ENCODE measurements at places on chromosomes 5 and 9.
A peak's percentile ranks its signal among the peaks of the same experiment; 100 is the strongest.

GRCh38 chr5:39201160-39201780, 18.1 kb downstream of the FYB1 start:
- DNase-seq: no peak

DNA sequence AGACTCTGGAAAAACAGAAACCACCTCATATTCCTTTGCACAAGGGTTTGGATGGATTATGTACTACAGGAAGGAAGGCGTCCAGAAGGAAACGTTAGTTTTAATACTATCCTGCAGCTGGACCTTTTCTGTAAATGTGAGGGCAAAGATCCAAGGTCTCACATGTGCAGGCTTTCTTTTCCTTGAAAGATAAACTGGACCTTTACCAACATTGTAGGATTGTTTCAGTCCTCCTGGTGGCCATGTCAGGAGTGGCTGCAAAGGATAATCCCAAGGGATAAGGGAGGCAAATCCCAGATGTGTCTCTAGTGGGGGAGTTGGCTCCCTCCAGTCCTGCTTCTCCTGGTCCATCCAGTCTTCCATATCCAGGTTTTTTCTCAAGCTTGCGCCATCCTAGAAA, 397.5 kb downstream of the HTR1A start:
- no peak for DNase-seq

DNA sequence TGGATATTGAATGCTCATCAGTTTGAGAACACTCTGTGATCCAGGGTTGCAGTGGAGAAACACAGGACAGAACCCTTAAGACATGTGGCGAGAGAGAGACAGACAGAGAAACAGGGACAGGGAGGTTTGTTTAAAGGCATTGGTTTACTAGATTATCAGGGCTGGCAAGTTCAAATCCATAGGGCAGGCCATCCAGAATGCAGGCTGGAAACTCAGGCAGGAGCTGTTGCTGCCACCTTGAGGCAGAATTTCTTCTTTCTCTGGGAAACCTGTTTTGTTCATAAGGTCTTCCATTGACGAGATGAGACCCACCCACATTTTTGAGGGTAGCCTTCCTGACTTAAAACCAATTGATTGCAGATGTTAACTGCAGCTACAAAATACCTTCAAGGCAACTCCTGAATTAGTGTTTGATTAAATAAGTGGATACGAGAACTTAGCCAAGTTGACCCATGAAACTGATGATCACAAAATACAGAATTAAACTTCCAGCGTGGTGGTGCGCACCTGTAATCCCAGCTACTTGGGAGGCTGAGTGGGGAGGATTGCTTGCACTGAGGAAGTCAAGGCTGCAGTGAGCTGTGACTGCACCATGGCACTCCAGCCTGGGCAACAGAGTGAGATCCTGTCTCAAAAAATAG, 55.9 kb downstream of the NSUN2 start:
- no peak for DNase-seq

- no peak for DNase-seq
These were observed 46.3 kb upstream of the LARP1 start for GRCh38 chr5:154708846-154709245.

DNA sequence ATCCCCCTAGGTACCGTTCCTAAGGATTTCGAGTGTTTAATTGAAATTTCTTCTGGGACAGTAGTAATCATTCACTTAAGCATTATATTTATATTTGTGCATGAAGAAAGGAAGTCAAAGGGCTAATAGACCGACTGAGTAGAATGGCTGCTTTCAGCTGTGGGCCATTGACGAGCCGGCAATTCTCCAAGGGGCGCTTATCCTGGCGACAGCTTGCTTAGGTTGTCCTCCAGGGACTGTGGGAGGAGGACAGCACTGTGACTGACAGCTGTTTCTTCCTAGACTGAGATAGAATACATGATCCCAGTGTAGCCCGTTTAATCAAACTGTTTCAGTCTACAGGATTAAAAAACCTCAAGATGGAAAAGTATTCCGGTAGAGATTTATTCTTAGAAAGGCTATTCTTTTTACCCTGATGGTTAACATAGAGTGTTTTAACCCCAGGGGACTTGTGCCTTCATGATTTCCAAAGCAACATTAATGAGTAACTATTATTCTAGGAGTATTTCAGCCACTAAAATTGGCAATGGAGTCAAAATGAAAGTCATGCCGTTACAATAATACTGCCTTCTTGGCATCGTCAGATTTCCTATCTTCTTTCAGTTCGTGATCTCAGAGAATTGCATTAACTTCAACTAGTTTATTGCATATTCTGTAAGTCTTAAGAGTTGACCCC, 943.1 kb upstream of the WWC1 start:
- DNase-seq: no peak

DNA sequence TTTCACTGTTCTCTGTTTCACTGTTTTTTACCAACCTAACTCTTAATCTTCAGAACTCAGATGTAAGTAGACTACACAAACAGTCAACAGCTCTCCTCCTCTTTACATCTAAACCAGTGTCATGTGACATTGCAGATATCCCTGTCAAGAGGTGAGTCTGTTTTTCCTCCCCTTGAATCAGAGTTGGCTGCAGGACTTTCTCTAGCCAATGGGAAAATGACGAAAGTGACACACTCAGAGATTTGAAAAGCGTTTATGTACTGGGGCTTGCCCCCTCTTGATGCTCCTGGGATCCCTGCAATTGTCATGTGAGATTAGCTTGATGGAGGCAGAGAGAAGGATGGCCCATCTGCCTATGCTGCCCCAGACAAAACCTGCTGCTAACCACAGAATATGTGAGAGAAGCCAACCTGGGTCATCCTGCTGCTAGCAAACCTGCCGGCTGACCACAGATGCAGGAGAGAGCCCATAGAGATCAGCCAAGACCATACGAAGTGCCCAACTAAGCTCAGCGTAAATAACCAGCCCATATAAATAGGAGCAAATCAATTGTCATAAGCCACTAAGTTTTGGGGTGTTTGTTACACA, 111.1 kb downstream of the ASTN2 start:
- DNase-seq: no peak

- no peak for DNase-seq
These were observed 521.4 kb downstream of the PRR16 start for GRCh38 chr5:120985526-120985925.

DNA sequence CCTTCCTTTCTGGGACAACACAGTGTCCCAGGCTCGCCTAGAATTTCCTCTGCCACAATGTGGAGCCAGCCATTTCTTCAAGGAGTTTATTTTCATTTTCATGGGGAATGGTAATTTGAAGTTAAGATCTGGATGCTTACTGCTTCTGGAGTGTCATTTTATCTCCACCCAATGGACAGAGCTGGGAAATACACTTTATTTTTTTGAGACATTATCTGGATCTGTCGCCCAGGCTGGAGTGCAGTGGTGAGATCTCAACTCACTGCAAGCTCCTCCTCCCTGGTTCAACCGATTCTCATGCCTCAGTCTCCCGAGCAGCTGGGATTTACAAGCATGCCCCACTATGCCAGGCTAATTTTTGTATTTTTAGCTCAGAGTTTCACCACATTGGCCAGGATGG, 12.7 kb upstream of the THG1L start:
- DNase-seq: peak; percentile 0

- DNase-seq: no peak
These were observed 102.5 kb downstream of the SPATA31D1 start for GRCh38 chr9:82091100-82091499.

- DNase-seq: no peak
These were observed 77.4 kb upstream of the FCN1 start for GRCh38 chr9:134994926-134995791.

GRCh38 chr9:5665059-5665458, 36.2 kb downstream of the RIC1 start:
- no peak for DNase-seq

- no peak for DNase-seq
These were observed 4.2 kb upstream of the TSC1 start for GRCh38 chr9:132948482-132949050.

DNA sequence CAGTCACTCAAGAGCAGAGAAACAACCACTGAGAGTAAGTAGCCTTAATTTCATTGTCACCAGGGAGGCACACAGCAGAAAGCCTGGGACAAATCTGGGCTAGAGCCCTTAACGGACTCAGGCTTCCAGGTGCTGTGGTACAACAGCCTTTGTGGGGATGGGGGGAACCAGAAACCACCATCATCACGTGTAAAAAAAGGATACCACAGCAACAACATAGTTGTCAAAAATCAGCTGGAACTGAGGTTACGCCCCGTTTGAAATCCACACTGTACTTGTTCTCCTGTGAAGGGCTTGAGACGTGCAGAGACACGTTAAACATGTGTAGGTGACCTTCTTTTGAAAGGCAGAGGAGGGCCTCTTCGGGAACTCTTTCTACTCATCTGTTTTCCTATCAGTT, 16.6 kb upstream of the PLPP1 start:
- DNase-seq: no peak

DNA sequence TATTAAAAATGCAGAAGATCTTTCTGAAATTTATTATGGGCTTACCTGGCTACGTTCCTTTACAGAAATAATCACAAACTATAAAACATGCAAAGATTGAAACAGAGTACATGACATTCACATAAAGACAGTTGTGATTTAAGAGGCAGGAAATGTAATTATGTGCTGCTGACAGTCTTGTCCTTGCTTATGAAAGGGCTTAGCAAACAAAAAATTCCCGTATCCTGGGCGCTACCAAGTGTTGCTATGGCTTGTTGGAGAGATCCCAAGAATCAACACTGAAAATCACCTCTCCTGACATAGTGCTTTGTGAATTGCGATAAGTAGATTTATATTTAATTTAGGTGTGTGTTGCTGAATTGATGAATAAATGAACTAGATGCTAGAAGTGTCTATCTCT, 352.5 kb upstream of the C9orf72 start:
- no peak for DNase-seq

GRCh38 chr5:144144956-144145751, 25.3 kb downstream of the YIPF5 start:
- no peak for DNase-seq

- no peak for DNase-seq
These were observed 47.3 kb downstream of the MTRR start for GRCh38 chr5:7916171-7916804.

- DNase-seq: no peak
These were observed 45.2 kb upstream of the NDFIP1 start for GRCh38 chr5:142063376-142063775.

- peak; percentile 19 for DNase-seq
These were observed 44.3 kb upstream of the BICD2 start for GRCh38 chr9:92808726-92809451.

GRCh38 chr9:19828576-19829109, 39.8 kb upstream of the SLC24A2 start:
- no peak for DNase-seq

DNA sequence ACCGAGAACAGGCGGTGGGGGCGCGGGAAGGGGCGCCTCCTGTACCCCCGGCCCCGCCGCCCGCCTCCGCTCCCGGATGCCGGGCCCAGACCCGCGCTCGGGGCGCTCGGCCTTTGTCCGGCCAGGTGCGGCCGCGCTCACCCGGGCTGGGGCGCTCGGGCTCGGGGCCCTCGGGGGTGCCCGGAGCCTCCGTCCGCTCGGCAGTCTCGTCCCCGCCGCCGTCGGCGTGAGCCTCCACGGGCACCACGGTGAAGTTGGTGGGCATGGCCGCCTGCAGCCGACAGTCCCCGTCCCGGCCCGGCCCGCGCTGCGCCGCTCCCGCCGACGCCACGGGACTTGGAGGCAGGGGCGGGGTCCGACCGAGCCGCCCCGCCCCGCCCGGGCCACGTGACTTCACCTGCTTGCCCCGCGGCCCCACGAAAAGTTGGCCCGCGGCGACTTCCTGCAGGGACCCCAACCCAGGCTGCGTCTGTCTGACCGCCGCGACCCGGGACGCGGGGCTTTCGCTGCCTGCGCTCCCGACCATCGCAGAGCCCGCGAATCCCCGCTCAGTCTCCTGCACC, at the start of gene SLC12A7:
SLC12A7 (minus strand) TSS at position 337 of the 563 bp plus-strand sequence; CDS start at position 265, 72 bp downstream.
- DNase-seq: no peak

- no peak for DNase-seq
These were observed 85.5 kb downstream of the CAMSAP1 start for GRCh38 chr9:135821733-135822373.

DNA sequence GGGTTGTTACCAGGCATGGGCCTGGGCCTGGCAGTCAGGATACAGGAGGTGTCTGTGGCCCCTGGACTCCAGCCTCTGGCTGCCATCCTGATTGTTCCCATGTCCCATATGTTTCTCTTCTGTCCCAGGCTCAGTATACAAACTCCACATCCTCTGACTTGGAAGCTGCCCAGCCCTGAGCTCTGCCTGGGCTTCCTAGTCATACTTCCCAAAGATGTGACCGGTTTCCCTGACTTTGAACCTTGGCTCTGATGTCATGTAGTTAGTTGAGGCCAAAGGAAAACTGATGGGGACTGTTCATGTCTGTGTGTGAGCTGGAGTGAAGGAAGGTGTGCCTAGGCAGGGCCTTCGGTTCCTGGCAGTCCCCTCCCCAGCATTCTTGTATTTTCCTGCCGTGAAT, 50.4 kb downstream of the CYSTM1 start:
- no peak for DNase-seq

GRCh38 chr5:16983022-16983639, 47.0 kb upstream of the MYO10 start:
- DNase-seq: no peak

DNA sequence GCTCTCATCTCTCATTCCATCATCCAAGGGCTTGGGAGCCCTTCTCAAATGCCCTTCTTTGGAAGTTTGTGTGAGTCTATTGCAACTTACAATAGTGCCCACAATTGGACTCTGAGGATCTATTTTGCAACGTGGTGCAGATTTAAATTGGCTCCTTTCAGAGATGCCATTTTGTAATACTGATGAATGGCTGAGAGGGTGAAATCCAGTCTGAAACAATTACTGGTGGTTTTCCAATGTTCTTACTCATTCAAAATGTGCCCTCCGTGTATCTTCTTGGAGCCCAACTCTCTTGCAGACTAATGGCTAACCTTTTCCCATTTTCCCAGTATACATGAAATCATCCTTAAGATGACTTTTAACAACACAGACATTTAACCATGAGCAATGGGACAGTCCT, 6.1 kb downstream of the ZNF462 start:
- DNase-seq: no peak

- DNase-seq: no peak
These were observed 278.6 kb downstream of the SPOCK1 start for GRCh38 chr5:137220523-137220927.

DNA sequence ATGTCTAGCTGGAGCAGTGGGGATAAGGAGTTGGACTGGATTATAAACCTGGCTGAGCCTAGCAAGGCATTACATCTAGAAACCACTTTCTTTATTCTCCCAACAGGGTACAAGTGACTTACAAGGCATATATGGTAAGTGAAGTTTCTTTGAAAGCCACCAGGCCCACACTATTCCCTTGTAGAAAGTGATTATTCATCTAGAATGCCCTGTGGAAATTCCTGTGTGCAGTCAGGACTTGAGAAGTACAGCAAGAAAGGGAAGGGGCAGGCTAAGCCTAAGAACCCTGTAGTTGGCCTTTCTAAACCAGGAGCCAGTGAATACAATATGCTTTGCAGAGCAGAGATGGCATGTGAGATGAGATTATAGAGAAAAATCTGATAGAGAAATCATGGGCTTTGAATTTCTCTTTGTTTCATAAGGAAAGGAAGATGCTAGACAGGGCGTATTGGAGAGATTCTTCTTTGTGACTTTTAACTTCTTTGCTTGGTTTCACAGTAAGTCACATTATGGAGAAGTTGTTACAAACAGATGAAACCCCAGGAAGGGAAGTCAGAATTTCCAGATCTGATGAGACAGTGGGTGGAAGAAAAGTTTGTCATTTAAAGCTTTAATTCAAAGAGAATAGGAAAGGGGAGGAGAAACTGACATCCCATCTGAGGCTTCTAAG, 321.7 kb downstream of the NDUFS4 start:
- no peak for DNase-seq

GRCh38 chr9:104700306-104700705, 6.0 kb downstream of the OR13D1 start:
- no peak for DNase-seq

- no peak for DNase-seq
These were observed 95.8 kb downstream of the ANKRD18B start for GRCh38 chr9:33619666-33620404.

- peak; percentile 25 for DNase-seq
These were observed 76.3 kb upstream of the PCA3 start for GRCh38 chr9:76687861-76688391.

All from DMS79 (cell line).